ENCODE measurements at places on chromosomes 2 and 18. TPM values are rescaled to one million over a fixed set of nuclear protein-coding genes. Genes with fewer than 3 reads are reported as not detected.

SLC16A14 gene
- 2.1 TPM for total RNA-seq

SCTR gene
- not detected for total RNA-seq

DNA sequence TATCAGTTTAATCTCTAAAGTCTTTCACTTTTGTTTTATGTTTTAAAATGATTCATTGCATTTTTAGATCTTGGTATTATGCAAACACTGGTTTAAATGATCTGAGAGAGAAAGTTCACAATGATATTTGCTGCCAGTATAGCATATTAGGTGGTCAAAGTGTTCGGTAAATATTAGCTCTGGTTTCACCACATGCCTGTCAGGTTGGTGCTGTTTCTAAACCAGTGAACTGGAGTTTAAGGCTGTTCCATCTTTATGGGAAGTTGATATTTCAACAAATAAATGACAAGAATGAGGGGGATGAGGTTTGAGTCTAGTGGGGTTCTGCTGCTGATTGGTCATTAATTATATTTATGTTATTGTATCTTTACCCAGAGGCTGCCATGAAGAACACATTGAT lies 436.4 kb downstream of the DCDC2C start:
- H3K27me3 ChIP-seq = no peaks in the 10 kb centered on the region
- DNase-seq = no peak
- H3K4me3 ChIP-seq = no peak overlapping the region
- no peak overlapping the region for H3K27ac ChIP-seq
- no peaks in the 10 kb centered on the region for H3K36me3 ChIP-seq

DNA sequence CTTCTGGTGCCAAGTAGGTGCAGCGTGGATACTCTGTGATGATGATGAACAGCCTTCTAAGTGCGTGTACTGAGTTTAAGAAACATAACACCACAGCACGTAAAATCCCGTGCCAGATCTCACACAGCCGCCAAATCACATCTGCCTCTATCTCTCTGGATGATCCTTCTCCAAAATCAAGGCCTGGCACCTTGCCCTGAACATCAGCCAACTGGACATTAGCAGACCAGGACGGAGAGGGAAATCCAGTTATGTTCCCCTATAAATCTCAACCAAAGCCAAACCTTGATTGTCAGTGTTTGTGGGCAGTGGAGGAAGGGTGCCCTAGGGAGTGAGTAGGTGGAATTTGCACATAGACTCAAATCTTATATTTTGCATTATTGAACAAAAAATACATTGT lies 164.3 kb downstream of the MIB1 start:
- peaks cover 1% of the 10 kb centered on the region for H3K27me3 ChIP-seq
- H3K36me3 ChIP-seq = no peaks in the 10 kb centered on the region
- DNase-seq = no peak
- no peak overlapping the region for H3K4me3 ChIP-seq
- no peaks in the 10 kb centered on the region for H3K4me1 ChIP-seq

GRCh38 chr2:152099367-152100050 lies 665 bp upstream of the CACNB4 start:
- no peaks in the 10 kb centered on the region for H3K36me3 ChIP-seq

DNA sequence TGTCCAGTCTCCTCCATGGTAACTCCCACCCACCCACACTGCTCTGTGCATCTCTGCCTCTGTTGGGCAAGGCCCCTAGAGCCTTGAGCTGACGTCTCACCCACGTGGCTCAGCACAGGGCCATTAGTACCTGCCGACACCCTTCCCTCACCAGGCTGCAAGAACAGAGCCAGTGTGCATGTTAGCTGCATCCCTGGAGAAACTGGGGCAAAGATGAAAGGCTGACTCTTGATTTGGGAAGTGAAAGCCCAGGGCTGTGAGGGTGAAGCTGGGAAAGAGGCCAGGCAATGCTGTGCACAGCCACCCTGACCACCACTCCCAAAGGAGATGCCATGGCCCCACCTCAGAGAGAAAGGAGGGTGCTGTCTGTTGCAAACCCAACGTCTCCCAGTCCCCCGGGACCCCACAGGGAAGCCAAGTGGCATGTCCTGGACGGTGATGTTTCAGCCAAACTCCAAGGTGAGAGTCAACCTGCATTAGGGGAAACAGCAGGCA lies 20.0 kb upstream of the HPCAL1 start:
- no peak overlapping the region for H3K27ac ChIP-seq
- H3K27me3 ChIP-seq = no peaks in the 10 kb centered on the region
- H3K4me3 ChIP-seq = no peak overlapping the region
- H3K36me3 ChIP-seq = no peaks in the 10 kb centered on the region

DNA sequence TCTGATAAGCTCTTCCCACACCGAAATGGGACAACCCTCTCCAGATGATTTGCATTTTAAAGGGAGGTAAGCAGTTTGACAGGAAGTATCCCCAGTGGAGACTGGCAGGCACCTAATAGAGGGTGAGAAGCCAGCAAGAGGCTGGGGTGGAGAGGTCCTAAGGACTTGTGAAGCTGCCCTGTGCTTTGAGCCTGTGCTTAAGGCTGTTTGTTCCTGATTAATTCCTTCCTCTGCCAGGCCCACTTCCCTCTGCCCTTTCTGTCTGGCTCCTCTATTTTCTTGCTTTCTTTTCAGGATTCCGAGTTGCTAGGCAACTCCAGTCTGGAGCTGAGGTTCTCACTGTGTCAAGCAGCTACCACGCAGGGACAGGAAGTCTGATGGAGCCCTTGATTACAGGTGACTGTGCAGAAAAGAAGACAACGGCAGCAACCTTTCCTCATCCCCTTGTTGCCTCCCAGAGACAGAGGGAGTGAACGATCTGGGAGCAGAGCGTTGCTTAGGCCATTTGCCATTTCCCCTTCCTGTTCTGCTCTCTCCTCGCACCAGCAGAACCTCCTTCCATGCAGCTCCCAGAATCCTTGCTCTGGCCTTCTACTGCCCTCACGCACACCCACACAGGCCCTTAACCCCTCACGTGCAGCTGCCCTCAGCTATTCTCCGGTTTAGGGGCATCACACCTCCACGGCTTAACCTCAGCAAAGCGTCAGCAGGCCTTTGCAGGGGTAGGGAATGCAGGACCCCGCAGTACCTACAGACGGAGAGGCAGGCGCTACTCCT lies 103.6 kb upstream of the CELF4 start:
- H3K27ac ChIP-seq = no peak overlapping the region
- H3K4me3 ChIP-seq = no peak overlapping the region
- H3K36me3 ChIP-seq = no peaks in the 10 kb centered on the region
- H3K4me1 ChIP-seq = peaks cover 4% of the 10 kb centered on the region
- DNase-seq = no peak

DNA sequence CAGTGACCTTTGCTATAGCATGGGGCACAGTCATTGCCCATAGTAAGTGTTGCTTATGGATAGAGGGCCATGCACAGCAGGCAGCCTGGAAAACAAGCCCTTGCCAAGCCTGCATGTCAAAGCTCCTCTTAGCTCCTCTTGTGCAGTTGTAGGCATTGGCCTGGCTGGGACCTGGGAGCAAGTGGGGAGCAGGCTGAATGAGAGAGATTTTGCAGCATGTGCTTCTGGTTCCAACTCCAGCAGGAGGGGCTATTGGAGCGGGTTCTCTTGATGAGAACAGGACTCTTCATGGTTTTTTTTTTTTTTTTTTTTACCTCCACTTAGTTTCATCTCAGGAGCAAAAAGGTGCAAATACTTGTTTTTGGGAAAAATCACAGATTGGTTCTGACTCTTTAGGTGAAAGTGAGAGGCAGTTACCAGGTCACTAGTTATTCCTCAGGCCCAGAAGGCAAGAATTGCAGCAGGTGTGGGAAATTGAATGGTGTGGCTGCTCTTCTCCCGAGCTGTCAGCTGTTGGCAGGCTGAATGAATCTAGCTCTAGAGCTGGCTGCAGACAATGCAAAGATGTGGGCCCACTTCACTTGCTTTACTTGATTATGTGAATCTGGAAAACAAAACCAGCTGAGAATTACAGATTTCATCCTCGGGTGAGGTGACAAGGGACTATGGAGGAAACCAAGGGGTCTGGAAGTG lies 95.9 kb downstream of the MAP4K4 start:
- H3K27me3 ChIP-seq = no peaks in the 10 kb centered on the region
- no peak overlapping the region for H3K4me3 ChIP-seq
- no peak for DNase-seq
- H3K36me3 ChIP-seq = no peaks in the 10 kb centered on the region
- H3K27ac ChIP-seq = no peak overlapping the region

Measured in H1 (cell line).